ENCODE measurements at places on chromosomes 2 and 18.

- no peak for DNase-seq
Observed at GRCh38 chr2:39693245-39693644, 27.5 kb downstream of the TMEM178A start.

- no peak for DNase-seq
Observed at GRCh38 chr2:74779265-74779558, 54.7 kb upstream of the HK2 start.

DNA sequence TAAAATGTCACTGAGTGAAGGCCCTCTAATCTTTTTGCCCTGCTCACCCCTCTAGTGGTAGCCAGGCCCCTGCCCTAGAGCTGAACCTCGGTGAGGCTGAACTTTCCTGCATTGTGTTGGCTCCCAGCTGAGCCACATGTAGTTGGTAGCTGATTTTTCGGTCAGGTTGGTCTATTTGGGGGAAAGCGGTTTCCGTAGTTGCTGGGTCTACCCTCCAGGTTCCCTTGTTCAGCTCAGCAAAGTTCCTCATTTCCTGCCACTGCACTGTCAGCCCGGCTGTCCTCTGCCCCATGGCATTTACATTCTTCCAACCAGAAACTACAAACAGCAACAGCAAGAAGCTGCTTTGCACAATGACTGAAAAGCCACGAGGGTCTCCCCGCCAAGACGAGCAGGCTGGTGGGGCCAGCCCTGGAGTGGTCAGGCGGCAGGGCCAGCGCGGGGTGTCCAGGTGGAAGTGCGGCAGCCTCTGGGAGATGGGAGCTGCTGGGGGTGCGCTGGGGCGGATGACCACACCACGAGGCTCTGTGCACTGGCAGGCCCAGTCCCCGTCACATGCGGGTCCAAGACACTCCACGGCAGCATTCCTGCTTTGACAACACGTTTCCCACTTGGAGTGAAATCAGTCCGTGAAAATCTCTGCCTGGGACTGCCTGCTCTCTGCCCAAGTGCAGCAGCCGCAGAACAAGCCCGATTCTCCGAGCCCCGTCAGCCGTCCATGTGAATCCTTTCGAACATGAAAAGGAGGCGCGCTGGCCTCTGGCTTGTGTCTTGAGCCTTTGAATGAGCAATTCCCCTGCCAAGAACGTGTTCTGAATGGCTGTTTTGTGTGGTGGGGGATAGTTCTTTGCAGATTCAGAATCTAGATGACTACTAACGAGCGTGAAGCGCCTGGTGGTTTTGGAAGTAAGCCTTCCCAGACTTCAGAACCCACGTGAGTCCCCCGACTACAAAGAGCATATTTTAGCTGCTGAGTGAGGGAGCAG is 159.4 kb downstream of the ASB1 start:
- no peak for DNase-seq

GRCh38 chr18:61502472-61502871 is 169.2 kb downstream of the CDH20 start:
- no peak for DNase-seq

- no peak for DNase-seq
Observed at GRCh38 chr2:200417366-200417765, 92.5 kb downstream of the KCTD18 start.

DNA sequence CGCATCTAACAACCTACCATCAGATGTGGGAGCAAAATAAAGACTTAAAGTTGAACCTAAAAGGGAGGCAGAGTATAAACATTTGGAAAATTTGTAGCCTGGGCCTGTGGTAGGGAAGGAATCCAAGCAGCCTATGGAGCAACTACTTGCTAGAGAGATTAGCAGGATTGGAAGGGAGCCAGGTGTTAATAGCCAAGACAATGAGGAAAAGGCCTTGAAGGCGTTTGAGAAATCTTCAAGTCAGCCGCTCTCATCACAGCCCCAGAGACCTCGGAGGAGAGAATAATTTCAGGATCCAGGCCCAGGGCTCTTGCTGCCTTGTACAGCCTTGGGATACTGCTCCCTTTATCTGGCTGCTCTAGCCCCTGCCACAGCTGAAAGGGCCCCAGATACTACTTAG is 219.7 kb downstream of the THSD7B start:
- DNase-seq = no peak

GRCh38 chr2:240762971-240763370 is 57.0 kb downstream of the KIF1A start:
- no peak for DNase-seq

DNA sequence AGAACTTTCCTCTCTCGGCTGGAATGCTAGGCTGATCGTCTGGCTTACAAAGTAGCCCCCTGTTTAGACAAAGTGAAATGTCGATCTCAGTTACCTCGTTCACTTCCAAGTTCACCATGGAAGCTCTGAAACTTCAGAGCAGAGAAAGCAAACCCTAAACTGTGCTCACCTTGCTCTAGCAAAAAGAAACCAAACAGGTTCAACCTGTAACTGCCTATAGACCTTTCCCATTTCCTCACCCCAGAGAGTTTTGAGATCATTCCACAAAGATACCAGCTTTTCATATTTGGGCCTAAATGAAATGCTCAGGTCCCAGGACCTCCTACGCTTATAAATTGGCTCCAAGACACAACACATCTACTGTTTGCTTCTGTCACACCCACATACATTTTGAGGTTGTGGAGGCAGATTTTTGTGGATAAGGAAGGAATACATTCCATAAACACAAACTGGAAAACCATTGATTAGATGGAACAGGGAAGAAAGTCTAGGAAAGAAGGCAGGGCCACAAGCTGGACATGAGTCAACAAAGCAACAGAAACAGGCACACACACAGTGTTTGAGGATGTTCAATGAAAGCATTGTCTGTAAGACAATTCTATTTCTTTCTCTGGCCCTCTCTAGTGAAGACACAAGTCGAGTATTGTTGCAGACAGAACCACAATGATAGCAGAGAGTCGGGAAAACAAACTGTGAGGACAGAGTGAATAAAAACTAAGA is 52.8 kb upstream of the TGIF1 start:
- DNase-seq = no peak

- DNase-seq = no peak
Observed at GRCh38 chr2:195619590-195619989, 37.4 kb upstream of the SLC39A10 start.

GRCh38 chr2:26243470-26244308 is 743 bp downstream of the HADHA start:
- DNase-seq = no peak

GRCh38 chr18:57353940-57354461 is 1.6 kb downstream of the ST8SIA3 start:
- no peak for DNase-seq

DNA sequence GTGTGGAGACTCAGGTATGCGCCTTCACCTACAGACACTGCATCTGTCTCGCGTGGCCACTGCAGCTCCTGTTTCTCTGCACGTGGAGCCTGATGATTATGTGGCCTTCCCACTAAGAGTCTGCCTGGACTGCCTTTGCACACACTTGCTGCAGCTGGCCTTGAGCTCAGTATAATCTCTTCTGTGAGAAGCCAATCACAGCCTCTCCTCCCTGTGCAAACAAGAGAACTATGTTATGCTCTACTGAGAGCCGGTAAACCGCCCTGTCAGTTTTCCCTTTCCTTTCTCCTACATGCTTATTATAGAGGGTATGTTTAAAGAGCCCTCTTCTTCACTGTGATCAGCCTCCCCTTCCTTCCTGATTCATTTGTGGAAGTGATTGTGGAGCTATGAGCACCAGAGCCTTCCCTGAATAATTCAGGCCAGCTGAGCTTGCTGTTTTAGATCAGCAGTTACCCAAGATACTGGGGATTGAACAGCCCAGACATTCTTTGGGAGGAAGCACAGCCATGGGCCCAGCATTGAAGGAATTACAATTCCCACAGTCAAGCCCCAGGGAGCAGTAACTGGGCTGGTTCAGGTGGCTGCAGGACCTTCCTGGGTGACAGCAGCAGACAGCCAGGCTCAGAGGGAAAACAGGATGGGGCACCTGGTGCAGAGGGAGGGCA is 3.7 kb upstream of the TGFA start:
- no peak for DNase-seq

- DNase-seq = no peak
Observed at GRCh38 chr18:77608807-77609206, 359.2 kb downstream of the GALR1 start.

DNA sequence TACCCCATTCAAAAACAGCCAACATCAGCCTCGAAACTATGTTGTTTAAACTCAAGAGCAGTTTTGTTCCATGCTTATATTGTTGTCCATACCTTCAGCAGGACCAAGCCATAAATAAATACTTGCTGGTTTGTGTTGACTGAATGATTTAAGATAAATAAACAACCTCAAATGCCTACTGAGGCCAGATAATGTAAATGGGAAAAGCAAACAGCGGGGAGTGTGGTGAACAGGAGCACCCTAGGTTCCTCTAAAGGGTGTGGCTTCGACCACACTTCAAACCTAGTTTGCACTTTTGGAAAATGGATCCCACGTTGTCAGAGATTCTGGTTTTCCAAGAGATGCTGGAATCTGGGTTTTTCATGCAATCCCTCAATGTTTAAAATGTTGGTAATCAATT is 1.7 kb upstream of the PMAIP1 start:
- no peak for DNase-seq

DNA sequence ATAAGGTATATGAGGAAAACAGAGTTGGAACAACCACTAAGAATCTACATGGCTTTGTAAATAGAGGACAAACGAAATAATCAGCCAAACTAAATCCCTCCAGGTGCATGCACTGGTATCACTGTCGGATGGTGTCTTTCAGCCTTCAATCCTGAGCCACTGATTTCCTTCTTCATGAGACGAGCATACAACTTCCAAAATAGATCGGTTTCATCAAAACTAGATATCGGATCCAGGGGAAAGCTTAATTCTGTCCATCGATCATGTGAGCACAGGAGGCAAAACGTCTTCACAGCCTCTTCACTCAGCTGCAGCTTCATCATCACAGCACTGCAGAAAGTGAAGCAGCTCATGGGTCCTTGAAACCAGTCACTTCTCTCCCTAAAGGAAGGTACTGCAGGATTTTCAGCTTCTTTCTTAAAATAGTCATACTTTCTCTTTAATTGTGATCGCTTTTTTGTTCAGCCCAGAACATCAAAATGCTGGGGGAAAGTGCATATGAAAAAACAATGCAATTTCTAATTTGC is 80.5 kb downstream of the DTNB start:
- no peak for DNase-seq

DNA sequence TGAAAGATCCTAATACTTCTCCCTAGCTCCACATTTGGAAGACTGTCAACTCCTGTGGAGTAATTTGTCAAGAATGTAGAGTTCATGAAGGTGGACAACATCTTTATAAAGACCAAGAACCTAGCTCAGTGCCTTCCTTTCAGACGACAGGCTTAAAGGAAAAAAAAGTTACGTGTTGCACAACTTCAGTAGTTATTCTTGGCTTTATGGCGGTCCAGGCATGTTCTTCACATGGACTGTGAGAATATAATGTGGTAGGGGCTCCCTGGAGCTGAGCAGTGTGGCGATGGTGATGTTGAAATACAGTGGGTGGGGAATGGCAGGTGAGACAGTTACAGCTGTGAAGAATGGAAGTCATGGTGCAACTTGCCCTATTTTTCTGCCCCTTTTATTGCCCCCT is 3.9 kb downstream of the TAF1B start:
- DNase-seq = peak; percentile 70

GRCh38 chr2:40534528-40534927 is 82.6 kb upstream of the SLC8A1 start:
- DNase-seq = no peak

DNA sequence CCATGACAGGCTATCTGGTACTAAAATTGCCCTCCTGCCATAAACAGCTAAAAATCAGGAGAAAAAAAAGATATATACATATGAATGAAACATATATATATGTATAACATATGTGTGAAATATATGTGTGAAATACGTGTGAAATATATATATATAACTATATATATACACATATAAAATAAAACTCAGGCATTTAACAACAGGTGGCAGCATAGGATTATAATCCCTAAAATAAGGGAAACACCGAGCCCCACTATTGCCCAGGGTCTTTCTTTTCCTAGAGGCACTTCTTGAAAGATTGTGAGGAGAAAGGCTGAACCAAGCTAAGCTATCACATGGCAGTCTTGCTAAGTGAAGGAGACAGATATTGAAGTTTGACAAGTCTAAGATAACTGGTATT is 65.9 kb upstream of the CYTIP start:
- DNase-seq = no peak

DNA sequence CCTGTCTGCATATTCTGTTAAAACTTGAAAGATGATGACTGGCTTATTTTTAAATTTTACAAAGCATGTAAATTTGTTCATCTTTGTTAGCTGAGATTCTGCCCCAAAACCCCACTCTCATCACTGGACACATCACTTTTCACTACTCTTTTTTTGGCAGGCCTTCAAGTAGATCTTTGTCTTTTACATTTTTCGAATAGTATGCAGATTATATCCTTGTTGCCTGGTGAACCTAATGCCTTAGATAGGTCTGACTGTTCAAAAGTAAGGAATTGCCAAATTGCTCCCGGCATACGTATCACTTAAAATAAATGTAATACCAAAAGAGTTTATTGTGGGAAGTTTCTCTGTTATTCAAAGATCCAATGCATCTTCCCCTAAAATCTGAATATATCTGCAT is 303.3 kb downstream of the XIRP2 start:
- no peak for DNase-seq

- no peak for DNase-seq
Observed at GRCh38 chr2:127419448-127420038, 1.3 kb downstream of the PROC start.

DNA sequence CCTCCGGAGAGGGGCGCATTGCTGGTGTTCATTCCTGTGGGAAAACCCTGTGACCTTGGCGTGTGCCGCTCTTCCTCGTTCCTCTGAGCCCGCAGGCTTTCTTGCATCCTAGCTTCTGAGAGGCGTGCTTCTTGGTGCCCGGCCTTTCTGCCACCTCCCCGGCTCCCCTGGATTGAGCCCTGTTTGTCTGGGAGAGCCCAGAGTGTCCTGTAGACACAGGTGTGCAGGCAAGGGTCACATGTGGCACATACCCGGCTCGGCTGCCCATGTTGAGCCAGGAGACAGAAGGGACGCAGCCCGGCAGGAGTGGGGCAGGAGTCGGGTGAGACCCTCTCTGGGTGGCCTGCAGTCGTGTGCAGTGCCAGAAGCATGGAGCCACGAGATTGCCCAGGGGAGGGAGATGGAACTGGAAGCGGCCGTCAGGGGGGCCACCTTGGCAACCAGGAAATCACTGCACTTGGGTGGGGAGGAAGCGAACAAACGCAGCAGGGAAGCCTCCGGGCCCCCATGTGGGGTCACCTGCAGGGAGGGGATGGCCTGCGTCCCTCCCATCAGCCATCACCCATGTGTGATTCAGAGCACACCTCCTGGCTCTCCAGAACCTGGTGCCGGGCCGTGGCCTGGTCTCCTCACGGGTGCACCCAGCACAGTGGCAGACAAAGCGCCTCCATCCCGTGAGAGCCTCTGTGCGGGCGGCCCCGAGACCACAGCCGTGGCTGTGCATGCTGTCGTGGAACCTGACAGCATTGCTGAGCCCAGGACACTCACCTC is 92.9 kb downstream of the SH3BP4 start:
- DNase-seq = no peak

- DNase-seq = no peak
Observed at GRCh38 chr2:2748399-2749205, 417.5 kb upstream of the MYT1L start.
